ENCODE measurements at places on chromosomes 5 and 9.

GRCh38 chr9:99058964-99059921 lies 45.7 kb upstream of the TGFBR1 start:
- H3K36me3 ChIP-seq: no peaks in the 10 kb centered on the region
- no peaks in the 10 kb centered on the region for H3K4me1 ChIP-seq
- H3K27ac ChIP-seq: no peak overlapping the region

- H3K27ac ChIP-seq: no peak overlapping the region
- no peaks in the 10 kb centered on the region for H3K27me3 ChIP-seq
- 0 out of 2 replicates have a peak, but pooled peaks cover 1% of the 10 kb centered on the region for H3K4me1 ChIP-seq
- DNase-seq: peak; percentile 28
- no peak overlapping the region for H3K4me3 ChIP-seq
Measured at GRCh38 chr9:109251080-109251775, 69.6 kb downstream of the EPB41L4B start.

GRCh38 chr9:1044643-1045042 lies 5.5 kb upstream of the DMRT2 start:
- H3K36me3 ChIP-seq: no peaks in the 10 kb centered on the region
- DNase-seq: no peak
- H3K27me3 ChIP-seq: peaks cover 46% of the 10 kb centered on the region
- H3K4me1 ChIP-seq: no peaks in the 10 kb centered on the region

- H3K36me3 ChIP-seq: no peaks in the 10 kb centered on the region
- H3K27me3 ChIP-seq: peaks cover 91% of the 10 kb centered on the region
- peaks cover 24% of the 10 kb centered on the region for H3K4me1 ChIP-seq
Measured at GRCh38 chr5:135032999-135033861, 798 bp downstream of the PITX1 start.

- H3K27ac ChIP-seq: no peak overlapping the region
- H3K36me3 ChIP-seq: no peaks in the 10 kb centered on the region
- DNase-seq: no peak
- H3K4me1 ChIP-seq: no peaks in the 10 kb centered on the region
- H3K27me3 ChIP-seq: no peaks in the 10 kb centered on the region
- H3K4me3 ChIP-seq: no peak overlapping the region
Measured at GRCh38 chr5:145198525-145199260, 636.4 kb downstream of the PRELID2 start.

DNA sequence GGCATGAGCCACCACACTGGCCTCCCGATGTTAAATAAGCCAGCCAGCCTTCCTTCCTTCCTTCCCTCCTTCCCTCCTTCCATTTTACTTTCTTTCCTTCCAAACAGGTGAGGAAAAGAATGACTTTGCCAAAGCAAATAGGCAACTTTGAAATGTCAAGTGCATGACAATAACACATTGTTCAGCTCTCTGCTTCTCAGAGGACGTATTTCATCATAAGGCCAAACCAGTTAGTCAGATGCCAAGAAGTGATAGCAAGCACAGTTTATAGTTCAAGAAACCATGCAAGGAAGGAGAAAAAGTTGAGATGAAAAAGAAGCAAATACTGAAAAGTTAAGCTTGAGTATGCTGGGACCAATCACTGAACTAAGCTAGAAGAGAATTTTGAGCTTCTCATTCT lies 29.5 kb downstream of the POU4F3 start:
- no peaks in the 10 kb centered on the region for H3K4me1 ChIP-seq
- H3K27ac ChIP-seq: no peak overlapping the region
- H3K36me3 ChIP-seq: no peaks in the 10 kb centered on the region
- H3K27me3 ChIP-seq: no peaks in the 10 kb centered on the region

GRCh38 chr9:95609426-95609825 lies 92.7 kb upstream of the PTCH1 start:
- no peak overlapping the region for H3K27ac ChIP-seq
- no peaks in the 10 kb centered on the region for H3K27me3 ChIP-seq
- H3K4me1 ChIP-seq: no peaks in the 10 kb centered on the region
- no peak for DNase-seq
- H3K36me3 ChIP-seq: no peaks in the 10 kb centered on the region

GRCh38 chr5:20617841-20618240 lies 629.8 kb upstream of the CDH18 start:
- H3K4me3 ChIP-seq: no peak overlapping the region
- H3K4me1 ChIP-seq: no peaks in the 10 kb centered on the region
- H3K36me3 ChIP-seq: no peaks in the 10 kb centered on the region
- no peak for DNase-seq

DNA sequence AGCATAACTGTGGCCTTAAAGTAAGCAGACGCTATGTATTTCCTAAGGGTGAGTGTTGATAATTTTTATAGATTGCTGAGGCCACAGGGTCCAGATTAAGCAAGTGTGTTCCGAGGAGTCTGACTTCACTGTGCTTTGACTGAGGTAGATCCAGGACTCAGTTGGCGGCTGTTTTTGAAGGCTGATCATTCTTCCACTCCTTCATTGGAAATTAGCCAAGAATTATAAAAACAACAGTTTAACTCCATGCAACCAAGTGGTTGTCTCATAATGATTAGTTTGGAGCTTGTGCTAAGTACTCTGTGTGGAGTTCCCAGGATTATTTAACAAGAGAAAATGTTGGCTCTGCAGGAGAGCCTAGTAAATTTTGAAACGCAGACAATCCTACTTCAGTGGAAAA lies 19.1 kb downstream of the IQGAP2 start:
- no peak overlapping the region for H3K4me3 ChIP-seq
- H3K27ac ChIP-seq: no peak overlapping the region
- no peak for DNase-seq
- no peaks in the 10 kb centered on the region for H3K27me3 ChIP-seq
- H3K36me3 ChIP-seq: no peaks in the 10 kb centered on the region

- H3K4me1 ChIP-seq: no peaks in the 10 kb centered on the region
- no peak overlapping the region for H3K4me3 ChIP-seq
- H3K27ac ChIP-seq: no peak overlapping the region
Measured at GRCh38 chr5:24073107-24073506, 565.7 kb downstream of the PRDM9 start.

DNA sequence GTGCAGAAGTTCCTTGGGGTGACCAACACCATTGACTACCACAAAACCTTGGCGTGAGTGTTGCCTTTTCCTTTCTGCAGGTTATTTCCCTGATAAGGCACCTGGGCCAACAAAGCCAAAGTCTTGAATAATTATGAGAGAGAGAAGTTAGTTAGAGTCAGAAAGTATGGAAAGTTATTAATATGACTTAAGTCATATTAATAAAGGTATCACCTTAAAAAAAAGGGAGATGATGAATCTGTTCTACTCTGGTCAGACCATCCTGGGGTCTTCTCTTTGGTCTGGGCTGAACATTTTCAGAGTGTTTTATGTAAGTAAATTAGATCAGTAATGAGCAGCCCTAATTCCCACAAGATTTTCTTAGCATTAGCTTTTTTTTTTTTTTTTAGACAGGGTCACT lies 41.8 kb downstream of the NDST1 start:
- H3K36me3 ChIP-seq: peaks cover 53% of the 10 kb centered on the region
- H3K4me3 ChIP-seq: no peak overlapping the region
- no peaks in the 10 kb centered on the region for H3K27me3 ChIP-seq
- H3K4me1 ChIP-seq: no peaks in the 10 kb centered on the region
- H3K27ac ChIP-seq: no peak overlapping the region

- H3K4me1 ChIP-seq: no peaks in the 10 kb centered on the region
- peaks cover 17% of the 10 kb centered on the region for H3K27me3 ChIP-seq
- no peak overlapping the region for H3K27ac ChIP-seq
- H3K36me3 ChIP-seq: no peaks in the 10 kb centered on the region
- no peak overlapping the region for H3K4me3 ChIP-seq
Measured at GRCh38 chr9:120892748-120893610, 16.0 kb upstream of the PHF19 start.

- no peak for DNase-seq
- no peaks in the 10 kb centered on the region for H3K36me3 ChIP-seq
- H3K27ac ChIP-seq: no peak overlapping the region
- no peaks in the 10 kb centered on the region for H3K27me3 ChIP-seq
Measured at GRCh38 chr9:122389799-122390481, 19.1 kb downstream of the PTGS1 start.

GRCh38 chr9:114154600-114155102 lies 686 bp upstream of the COL27A1 start:
- H3K36me3 ChIP-seq: no peaks in the 10 kb centered on the region
- no peak overlapping the region for H3K27ac ChIP-seq
- H3K4me3 ChIP-seq: peak overlapping the region; percentile 60
- no peaks in the 10 kb centered on the region for H3K4me1 ChIP-seq
- DNase-seq: no peak

GRCh38 chr9:113210815-113211214 lies 10.3 kb downstream of the FKBP15 start:
- H3K4me3 ChIP-seq: no peak overlapping the region
- DNase-seq: no peak
- no peaks in the 10 kb centered on the region for H3K27me3 ChIP-seq
- no peaks in the 10 kb centered on the region for H3K4me1 ChIP-seq
- H3K27ac ChIP-seq: no peak overlapping the region
- H3K36me3 ChIP-seq: no peaks in the 10 kb centered on the region

DNA sequence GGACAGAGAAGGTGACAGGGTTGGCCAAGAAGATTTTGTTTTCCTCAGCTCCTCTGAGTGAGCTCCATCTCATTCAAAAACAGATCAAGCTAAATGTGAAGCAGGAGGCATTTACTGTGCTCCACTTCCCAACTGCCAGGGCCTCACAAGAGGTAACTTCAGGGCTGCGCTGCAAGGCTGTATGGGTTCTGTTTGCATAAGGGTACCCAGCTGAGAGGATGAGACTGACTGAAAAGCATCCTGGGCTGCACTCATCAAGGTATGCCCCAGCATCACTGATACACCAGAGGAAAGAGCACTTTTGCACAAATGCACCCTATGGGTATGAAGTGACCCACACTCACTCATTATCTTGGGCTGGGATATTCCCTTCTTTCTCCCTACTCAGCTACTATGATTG lies 316.2 kb upstream of the HAPLN1 start:
- H3K27ac ChIP-seq: no peak overlapping the region
- peak; percentile 52 for DNase-seq
- H3K4me1 ChIP-seq: peaks cover 4% of the 10 kb centered on the region
- H3K27me3 ChIP-seq: no peaks in the 10 kb centered on the region

GRCh38 chr5:14737291-14737690 lies 72.8 kb downstream of the OTULIN start:
- no peak overlapping the region for H3K27ac ChIP-seq
- no peak for DNase-seq
- no peaks in the 10 kb centered on the region for H3K27me3 ChIP-seq
- no peak overlapping the region for H3K4me3 ChIP-seq

- no peaks in the 10 kb centered on the region for H3K36me3 ChIP-seq
- H3K4me3 ChIP-seq: no peak overlapping the region
- no peak overlapping the region for H3K27ac ChIP-seq
Measured at GRCh38 chr5:121624035-121624434, 227.6 kb upstream of the FTMT start.

DNA sequence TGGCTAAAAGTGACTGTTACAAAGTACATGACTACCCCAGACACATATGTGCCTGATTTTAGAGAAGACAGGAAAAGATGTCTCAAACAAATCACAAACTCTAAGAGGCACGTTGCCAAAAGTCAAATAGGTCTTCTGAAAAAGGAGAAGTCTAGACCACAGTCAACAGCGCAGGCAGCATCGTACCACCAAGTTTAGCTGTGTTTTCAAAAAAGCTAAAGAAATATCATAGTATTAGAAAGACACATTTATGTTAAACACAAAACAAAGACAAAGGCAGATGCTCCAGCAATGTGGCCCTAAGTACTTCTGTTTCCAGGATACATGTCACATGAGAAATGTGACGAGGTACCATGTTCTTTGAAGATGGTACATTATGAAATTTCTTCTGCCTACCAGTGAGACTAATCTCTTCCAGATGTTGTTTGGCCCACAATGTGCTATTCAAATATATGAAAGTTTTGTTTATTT lies 43.5 kb downstream of the LPAR1 start:
- H3K4me1 ChIP-seq: no peaks in the 10 kb centered on the region
- DNase-seq: no peak
- H3K36me3 ChIP-seq: no peaks in the 10 kb centered on the region
- no peak overlapping the region for H3K27ac ChIP-seq
- H3K4me3 ChIP-seq: no peak overlapping the region
- no peaks in the 10 kb centered on the region for H3K27me3 ChIP-seq

- H3K27ac ChIP-seq: peak within 1 kb of the TSS; percentile 75
- no peaks in the 10 kb centered on the region for H3K27me3 ChIP-seq
- peaks cover 42% of the 10 kb centered on the region for H3K36me3 ChIP-seq
- H3K4me1 ChIP-seq: peaks cover 2% of the 10 kb centered on the region
- peak; percentile 94 for DNase-seq
Measured at GRCh38 chr9:136410500-136411287, at the start of the genes ENTR1 and PMPCA. TSS of gene ENTR1 (minus strand) at chr9:136410614. CDS start at chr9:136410397, 217 bp downstream. TSS of gene PMPCA (plus strand) at chr9:136410658. CDS start at chr9:136410669, 11 bp downstream.

GRCh38 chr9:135809166-135809565 lies 98.2 kb downstream of the CAMSAP1 start:
- DNase-seq: no peak
- no peak overlapping the region for H3K4me3 ChIP-seq
- H3K4me1 ChIP-seq: no peaks in the 10 kb centered on the region
- peaks cover 25% of the 10 kb centered on the region for H3K36me3 ChIP-seq
- H3K27me3 ChIP-seq: no peaks in the 10 kb centered on the region

GRCh38 chr5:5373351-5373989 lies 49.0 kb upstream of the ICE1 start:
- H3K27ac ChIP-seq: no peak overlapping the region
- H3K27me3 ChIP-seq: no peaks in the 10 kb centered on the region
- H3K4me1 ChIP-seq: peaks cover 3% of the 10 kb centered on the region
- no peaks in the 10 kb centered on the region for H3K36me3 ChIP-seq

DNA sequence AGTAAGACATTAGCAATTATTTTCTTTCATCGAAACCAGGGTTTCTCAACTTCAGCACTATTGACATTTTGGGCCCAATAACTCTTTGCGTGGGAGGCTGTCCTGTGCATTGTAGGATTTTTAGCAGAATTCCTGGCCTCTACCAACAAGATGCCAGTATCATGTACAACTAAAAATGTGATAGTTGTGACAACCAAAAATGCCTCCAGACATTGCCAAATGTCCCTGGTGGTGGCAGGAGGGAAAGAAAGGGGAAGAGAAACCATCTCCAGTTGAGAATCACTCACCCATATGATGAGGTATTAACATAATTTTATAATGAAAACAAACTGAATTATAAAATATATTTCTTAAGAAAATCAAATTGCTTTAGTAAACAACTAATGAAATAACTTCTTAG lies 406.1 kb downstream of the RAB3C start:
- no peak overlapping the region for H3K27ac ChIP-seq
- no peaks in the 10 kb centered on the region for H3K36me3 ChIP-seq
- no peaks in the 10 kb centered on the region for H3K4me1 ChIP-seq
- DNase-seq: no peak
- H3K27me3 ChIP-seq: no peaks in the 10 kb centered on the region
- H3K4me3 ChIP-seq: no peak overlapping the region

DNA sequence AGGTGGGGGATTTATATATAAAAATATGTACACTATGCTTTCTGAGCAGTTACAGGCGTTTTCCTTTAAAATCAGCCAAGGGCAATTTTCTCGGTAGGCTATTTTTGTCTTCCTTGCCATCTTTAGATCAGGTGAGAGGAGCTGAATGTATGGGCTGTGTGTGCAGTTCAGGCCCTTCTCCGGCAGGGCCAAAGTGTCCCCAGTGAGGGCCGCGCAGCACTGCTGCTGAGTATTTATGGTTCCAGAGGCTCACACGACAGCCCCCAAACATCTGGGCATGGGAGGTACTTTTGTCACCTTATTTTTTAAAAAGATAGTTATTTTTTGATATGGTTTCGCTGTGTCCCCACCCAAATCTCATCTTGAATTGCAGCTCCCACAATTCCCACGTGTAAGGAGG lies 11.5 kb downstream of the GFPT2 start:
- 0 out of 2 replicates have a peak overlapping the region, but pooled peaks have one; percentile 84 for H3K27ac ChIP-seq
- peaks cover 43% of the 10 kb centered on the region for H3K4me1 ChIP-seq
- H3K36me3 ChIP-seq: peaks cover 7% of the 10 kb centered on the region
- no peaks in the 10 kb centered on the region for H3K27me3 ChIP-seq

Data from H1 (cell line).